ENCODE measurements at places on chromosomes 1 and 21.

- no peak overlapping the region for H3K27ac ChIP-seq
- no peak overlapping the region for H3K4me3 ChIP-seq
- DNase-seq: no peak
- H3K36me3 ChIP-seq: no peaks in the 10 kb centered on the region
Observed at GRCh38 chr1:193406901-193407300, 220.5 kb upstream of the B3GALT2 start.

DNA sequence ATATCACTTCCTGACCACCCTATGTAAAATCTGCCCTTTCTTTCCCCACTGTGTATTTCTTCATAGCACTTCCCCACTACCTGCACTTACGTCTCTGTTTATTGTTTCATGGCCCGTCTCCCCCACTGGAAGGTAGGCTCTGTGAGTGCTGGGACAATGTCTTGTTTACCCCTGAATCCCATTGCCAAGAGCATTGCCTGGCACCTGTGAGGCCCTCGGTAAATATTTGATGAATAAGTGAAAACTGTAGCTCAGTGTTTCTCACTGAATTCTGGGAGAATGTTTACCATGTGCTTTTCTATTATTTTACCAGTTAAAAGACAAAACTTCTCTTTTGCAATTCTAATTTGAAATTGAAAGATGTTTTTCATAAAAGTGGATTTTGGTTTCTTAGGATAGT is 11.8 kb downstream of the NFASC start:
- DNase-seq: no peak
- H3K4me1 ChIP-seq: peaks cover 9% of the 10 kb centered on the region
- H3K27ac ChIP-seq: no peak overlapping the region

DNA sequence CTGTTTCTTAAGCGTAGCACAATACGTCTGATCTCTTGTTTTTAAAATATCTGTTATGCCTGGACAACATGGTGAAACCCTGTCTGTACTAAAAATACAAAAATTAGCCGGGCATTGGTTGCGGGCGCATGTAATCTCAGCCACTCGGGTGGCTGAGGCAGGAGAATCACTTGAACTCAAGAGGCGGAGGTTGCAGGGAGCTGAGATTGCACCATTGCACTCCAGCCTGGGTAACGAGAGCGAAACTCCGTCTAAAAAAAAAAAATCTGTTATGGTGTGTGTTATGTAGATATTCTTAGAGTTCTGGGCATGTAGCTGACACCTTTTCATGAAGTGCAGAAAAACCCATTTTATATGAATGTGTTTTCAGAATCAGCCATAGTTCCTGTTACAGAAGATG is 38.2 kb downstream of the RABGAP1L start:
- H3K4me1 ChIP-seq: no peaks in the 10 kb centered on the region
- H3K4me3 ChIP-seq: no peak overlapping the region
- no peaks in the 10 kb centered on the region for H3K36me3 ChIP-seq
- DNase-seq: no peak
- H3K27me3 ChIP-seq: no peaks in the 10 kb centered on the region

GRCh38 chr1:71738910-71739309 is 543.4 kb downstream of the NEGR1 start:
- H3K27ac ChIP-seq: no peak overlapping the region
- DNase-seq: no peak
- no peak overlapping the region for H3K4me3 ChIP-seq
- H3K36me3 ChIP-seq: no peaks in the 10 kb centered on the region
- no peaks in the 10 kb centered on the region for H3K27me3 ChIP-seq

DNA sequence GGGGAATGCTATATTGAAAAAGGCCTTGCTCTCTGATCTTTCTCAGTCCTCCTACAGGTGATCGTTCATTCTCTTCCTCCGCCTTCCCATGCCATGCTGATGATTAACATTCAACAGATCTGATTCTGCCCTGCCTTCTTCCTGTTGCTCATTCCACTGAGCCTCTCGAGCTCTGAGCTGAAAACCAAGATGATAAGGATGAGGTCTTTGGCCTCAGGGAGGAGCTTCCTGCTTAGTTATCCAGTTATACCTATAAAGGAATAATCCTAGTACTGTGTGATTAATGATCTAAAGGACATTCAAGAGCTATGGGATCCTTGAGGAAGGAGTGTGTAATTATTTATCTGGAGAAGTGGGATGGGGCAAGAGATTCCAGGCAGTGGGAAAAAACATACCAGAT is 25.2 kb upstream of the MAP3K7CL start:
- H3K27ac ChIP-seq: no peak overlapping the region
- H3K27me3 ChIP-seq: no peaks in the 10 kb centered on the region
- H3K36me3 ChIP-seq: no peaks in the 10 kb centered on the region
- DNase-seq: no peak
- no peak overlapping the region for H3K4me3 ChIP-seq
- no peaks in the 10 kb centered on the region for H3K4me1 ChIP-seq

GRCh38 chr21:31943561-31943960 is 70.7 kb downstream of the HUNK start:
- H3K4me1 ChIP-seq: peaks cover 6% of the 10 kb centered on the region
- no peak overlapping the region for H3K4me3 ChIP-seq
- no peak overlapping the region for H3K27ac ChIP-seq
- no peak for DNase-seq

DNA sequence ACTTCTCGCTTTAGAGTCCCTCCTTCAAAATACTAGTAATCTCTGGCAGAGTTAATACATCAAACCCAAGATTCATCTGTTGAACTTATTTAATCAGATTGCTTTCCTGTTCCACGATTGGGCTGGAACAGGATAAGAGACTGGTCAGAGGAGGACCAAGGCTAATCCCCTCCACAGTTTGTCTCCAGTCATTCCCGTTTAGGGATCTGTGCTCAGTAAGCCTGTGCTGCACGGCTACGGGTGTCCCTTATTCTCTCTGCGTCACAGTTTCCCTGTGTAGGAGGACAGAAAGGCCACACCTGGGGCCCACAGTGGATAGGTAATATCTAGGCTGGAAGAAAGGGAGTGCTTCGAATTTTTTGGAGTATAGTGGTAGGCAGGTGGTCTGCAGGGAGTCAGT is 16.5 kb upstream of the NUAK2 start:
- H3K36me3 ChIP-seq: no peaks in the 10 kb centered on the region
- no peaks in the 10 kb centered on the region for H3K4me1 ChIP-seq
- no peak for DNase-seq
- H3K4me3 ChIP-seq: no peak overlapping the region
- H3K27me3 ChIP-seq: no peaks in the 10 kb centered on the region

GRCh38 chr1:41475859-41476567 is 8.5 kb downstream of the EDN2 start:
- no peaks in the 10 kb centered on the region for H3K27me3 ChIP-seq
- no peak for DNase-seq
- no peak overlapping the region for H3K4me3 ChIP-seq
- H3K36me3 ChIP-seq: no peaks in the 10 kb centered on the region
- peaks cover 65% of the 10 kb centered on the region for H3K4me1 ChIP-seq
- H3K27ac ChIP-seq: peak overlapping the region; percentile 72

DNA sequence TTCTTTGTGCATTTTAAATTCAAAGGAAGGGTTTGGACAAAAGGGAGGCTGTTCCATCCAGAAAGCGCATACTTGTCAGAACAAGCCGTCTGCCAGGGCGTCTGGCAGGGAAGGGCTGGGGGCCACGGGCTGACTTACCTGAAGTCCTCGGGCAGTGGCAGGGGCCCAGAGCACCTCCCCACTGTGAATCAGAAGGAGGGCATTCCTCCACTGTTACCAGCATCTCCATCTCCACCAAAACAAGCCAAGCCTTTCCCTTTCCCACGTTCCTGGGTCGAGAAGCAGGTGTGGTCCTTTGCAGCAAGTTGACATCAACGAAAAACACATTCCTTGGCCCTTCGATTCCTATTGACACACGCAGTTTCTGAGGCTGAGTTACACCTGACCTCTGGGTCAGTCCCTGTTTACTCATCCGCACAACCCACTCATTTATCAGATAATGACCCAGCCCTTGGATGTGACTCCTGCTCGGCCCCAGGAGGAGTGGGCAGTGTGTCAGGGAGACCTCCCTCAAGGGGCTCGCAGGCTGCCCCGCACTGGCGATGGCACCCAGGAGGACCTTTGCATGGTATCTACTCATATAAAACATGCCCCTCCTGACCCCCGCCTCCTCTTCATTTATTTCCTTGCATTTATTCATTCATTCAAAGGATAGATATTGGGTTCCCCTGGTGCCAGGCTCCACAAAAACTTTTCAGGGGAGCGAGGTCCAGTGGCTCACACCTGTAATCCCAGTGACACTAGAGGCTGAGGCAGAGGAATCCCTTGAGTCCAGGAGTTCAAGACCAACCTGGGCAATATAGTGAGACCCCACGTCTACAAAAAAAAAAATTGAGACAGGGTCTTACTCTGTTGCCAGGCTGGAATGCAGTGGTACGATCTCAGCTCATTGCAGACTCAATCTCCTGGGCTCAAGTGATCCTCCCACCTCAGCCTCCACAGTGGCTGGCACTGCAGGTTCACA is 60.2 kb downstream of the TOMM20 start:
- no peaks in the 10 kb centered on the region for H3K27me3 ChIP-seq
- no peaks in the 10 kb centered on the region for H3K36me3 ChIP-seq
- H3K27ac ChIP-seq: peak overlapping the region; percentile 93
